Naive thymus-derived CD4-positive, alpha-beta T cell (primary cell): ENCODE measurements at places on chromosomes 3 and 15. TPM values are rescaled to one million over a fixed set of nuclear protein-coding genes. Genes with fewer than 3 reads are reported as not detected.

The AHSG gene
- not detected for polyA plus RNA-seq

- DNase-seq = no peak
Observed at GRCh38 chr15:47610736-47611135, 106.6 kb upstream of the SEMA6D start.

The CLDN16 gene
- not detected for polyA plus RNA-seq

The GPR176 gene
- polyA plus RNA-seq = not detected

DNA sequence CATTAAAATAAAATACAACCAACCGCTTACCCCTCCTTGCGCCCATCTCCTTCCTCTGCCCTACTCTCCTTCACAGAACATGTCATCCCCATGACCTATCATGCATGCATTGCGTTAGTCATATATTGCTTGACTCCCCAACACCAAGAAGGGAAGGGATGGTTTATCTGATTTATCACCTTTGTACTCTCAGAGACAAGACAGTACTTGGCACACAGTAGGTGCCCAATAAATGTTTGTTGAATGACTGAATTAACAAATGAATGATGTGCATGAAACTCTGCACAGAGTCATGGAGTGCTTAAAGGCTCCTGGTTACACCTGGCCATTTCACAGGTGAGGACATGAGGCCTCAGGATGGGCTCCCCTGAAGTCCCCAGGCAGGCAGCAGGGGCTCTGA lies 59.7 kb downstream of the IQSEC1 start:
- DNase-seq = no peak

The SSR3 gene
- 85.2 TPM for polyA plus RNA-seq

DNA sequence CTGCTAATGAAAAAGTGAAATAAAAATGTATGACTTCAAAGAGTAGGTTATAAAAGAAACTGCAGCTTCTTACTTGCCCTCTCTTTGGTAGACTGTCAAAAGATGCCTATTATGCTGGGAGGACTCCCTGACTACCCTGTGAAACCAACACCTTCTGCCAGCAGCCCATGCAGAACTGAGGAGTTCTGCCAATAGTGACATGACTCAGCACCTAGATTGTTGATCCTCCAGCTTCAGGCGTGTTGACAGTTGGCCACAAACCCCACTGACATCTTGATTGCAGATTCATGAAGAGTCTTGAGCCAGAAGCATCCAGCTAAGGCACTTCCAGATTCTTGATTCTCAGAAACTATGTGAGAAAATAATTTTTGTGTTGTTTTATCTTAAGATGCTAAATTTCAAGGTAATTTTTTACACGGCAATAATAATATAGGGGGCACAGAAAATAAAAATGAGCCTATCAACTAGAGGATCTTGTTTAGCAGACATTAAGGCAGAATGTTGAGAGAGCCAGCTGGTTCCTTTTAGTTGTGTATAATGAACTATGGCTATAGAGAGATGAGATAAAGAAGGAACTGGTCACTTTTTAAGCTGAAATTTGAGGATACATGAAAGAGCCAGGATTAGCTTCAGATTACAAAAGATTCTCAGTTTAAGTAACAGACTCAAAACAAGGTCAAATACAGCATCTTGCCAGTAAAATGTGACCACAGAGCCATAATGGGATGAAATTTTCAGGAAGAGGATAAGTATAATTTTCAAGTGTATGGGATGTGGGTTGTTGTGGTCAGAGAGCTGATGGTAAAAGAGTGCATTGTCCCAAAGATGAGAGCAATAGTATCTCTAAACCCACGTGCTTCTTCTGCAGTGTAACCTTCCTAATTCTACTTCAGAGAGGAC lies 588.7 kb upstream of the CBLB start:
- DNase-seq = no peak
